AML-193 (cell line): ENCODE measurements at places on chromosomes 5 and 9.

DNA sequence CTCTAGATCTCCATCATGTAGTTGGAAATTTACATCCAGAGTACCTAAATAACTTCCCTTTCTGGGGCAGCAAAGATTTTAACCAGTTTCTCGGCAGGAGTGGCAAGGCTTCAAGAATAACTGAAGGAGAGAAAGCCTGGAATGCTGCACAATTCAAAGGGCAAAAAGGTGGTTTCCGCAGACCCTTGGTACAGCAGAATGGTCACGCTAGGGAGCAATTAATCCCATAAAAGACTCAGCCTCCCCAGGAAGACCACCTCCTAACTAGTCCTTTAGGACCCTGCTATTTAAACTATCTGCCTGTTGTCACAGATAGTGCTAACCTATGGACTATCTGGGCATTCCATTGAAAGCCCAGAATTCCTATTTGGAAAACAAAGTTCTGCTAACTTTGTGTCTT lies 3.6 kb downstream of the HTR1A start:
- DNase-seq, result no peak

- DNase-seq, result no peak
These were observed 193.3 kb downstream of the NTRK2 start for GRCh38 chr9:84862810-84863287.

DNA sequence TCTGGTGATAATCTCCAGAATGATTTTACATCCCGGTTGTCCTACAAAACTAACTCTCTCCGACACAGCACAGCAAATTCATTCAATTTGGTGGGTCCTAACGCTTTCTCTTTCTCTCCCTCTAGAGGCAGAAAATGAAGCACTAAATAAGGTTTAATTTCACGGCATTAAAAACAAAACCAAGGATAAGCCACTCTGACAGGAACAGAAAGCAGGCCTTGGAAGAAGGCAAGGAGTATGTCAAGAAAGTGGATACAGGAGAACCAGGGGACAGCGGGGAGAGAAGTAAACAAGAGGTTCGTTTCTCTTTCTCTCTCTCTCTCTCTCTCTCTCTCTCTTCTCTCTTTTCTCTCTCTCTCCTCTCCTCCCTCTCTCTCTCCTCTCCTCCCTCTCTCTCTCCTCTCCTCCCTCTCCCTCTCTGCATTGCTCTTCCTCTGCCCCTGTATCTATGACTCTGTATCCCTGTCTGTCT lies 49.8 kb downstream of the EBF1 start:
- no peak for DNase-seq

GRCh38 chr5:130231786-130232185 lies 327.5 kb downstream of the CHSY3 start:
- DNase-seq, result no peak

- no peak for DNase-seq
These were observed 2.9 kb downstream of the AKNA start for GRCh38 chr9:114384836-114385396.
